Esophagus squamous epithelium (tissue), 5 donors: ENCODE measurements at places on chromosomes 2 and 18.

- peak overlapping the region; percentile 46 for H3K27ac ChIP-seq
- H3K36me3 ChIP-seq, result no peaks in the 10 kb centered on the region
- peak overlapping the region; percentile 56 for H3K4me3 ChIP-seq
- no peak for DNase-seq
Observed at GRCh38 chr2:219417374-219417773, 803 bp upstream of the DES start.

DNA sequence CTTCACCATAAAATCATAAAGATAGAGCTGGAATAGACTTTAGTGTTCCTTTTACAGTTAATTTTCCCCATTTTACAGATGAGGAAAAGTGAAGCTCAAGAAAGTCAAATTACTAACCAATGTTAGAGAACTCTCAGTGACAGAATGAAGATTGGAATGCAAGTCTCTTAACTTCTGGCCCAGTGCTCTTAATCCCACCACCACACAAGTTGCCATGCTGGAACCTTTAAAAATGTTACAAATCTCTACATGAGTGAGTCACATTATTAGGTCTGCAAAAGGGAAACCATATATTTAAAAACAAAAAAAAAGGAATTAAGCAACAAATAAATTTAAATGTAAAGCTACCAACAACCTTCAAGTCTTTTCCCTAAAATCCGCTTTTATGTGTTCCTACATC, 3.5 kb downstream of the NCKAP1 start:
- H3K36me3 ChIP-seq, result no peaks in the 10 kb centered on the region
- no peak overlapping the region for H3K4me3 ChIP-seq
- H3K27ac ChIP-seq, result no peak overlapping the region

DNA sequence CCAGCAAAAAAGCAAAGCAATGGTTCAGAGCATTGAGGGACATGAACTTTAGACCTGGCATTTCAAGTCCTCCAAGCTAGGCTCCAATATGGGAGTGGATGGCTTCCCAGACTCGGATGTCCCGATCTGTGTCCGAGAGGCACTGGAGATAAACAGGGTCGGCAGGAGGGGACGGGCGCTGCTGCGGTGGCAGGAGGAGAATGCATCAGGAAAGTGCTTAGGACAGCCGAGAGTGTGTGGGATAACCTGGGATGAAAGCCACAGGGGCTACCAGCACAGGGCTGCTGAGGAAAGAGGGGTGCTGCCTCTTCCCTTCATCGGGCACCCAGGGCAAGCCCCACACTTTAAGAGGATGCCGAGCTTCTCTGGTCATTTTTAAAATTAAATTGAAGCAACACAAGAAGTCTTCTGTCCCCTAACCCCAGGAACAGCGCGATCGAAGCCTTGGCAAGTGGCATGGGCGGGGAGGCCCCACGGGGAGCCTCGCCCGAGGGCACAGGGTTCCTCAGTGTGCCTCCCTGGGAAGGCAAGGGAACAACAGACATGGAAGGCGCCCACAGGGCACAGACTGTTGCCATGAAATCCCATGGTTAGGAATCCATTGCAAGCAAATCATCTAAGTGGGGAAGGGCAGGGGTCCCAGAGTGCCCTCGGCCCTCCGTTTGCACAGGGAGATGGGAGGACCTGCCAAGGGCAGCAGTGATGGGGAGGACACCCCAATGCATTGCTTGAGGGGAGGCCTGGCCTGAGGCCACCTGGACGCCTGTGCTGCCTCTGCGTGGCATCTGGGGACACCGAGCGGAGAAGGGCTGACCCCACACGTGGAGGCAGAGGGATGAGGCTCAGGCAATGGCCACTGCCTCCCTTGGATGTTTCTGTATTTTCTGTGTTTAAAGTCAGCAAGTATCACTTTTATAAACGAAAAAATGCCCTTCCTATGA, 78.5 kb upstream of the GPC1 start:
- H3K27ac ChIP-seq, result no peak overlapping the region
- no peak overlapping the region for H3K4me3 ChIP-seq
- DNase-seq, result no peak
- no peaks in the 10 kb centered on the region for H3K4me1 ChIP-seq
- peaks cover 13% of the 10 kb centered on the region for H3K27me3 ChIP-seq

GRCh38 chr2:122191331-122191730, 435.9 kb downstream of the TSN start:
- H3K4me3 ChIP-seq, result no peak overlapping the region
- H3K36me3 ChIP-seq, result no peaks in the 10 kb centered on the region
- H3K27ac ChIP-seq, result no peak overlapping the region

GRCh38 chr2:28142386-28142785, 250.3 kb upstream of the FOSL2 start:
- H3K27ac ChIP-seq, result peak overlapping the region; percentile 30
- no peak for DNase-seq
- H3K4me3 ChIP-seq, result no peak overlapping the region
- H3K4me1 ChIP-seq, result peaks cover 14% of the 10 kb centered on the region
- no peaks in the 10 kb centered on the region for H3K27me3 ChIP-seq
- no peaks in the 10 kb centered on the region for H3K36me3 ChIP-seq

DNA sequence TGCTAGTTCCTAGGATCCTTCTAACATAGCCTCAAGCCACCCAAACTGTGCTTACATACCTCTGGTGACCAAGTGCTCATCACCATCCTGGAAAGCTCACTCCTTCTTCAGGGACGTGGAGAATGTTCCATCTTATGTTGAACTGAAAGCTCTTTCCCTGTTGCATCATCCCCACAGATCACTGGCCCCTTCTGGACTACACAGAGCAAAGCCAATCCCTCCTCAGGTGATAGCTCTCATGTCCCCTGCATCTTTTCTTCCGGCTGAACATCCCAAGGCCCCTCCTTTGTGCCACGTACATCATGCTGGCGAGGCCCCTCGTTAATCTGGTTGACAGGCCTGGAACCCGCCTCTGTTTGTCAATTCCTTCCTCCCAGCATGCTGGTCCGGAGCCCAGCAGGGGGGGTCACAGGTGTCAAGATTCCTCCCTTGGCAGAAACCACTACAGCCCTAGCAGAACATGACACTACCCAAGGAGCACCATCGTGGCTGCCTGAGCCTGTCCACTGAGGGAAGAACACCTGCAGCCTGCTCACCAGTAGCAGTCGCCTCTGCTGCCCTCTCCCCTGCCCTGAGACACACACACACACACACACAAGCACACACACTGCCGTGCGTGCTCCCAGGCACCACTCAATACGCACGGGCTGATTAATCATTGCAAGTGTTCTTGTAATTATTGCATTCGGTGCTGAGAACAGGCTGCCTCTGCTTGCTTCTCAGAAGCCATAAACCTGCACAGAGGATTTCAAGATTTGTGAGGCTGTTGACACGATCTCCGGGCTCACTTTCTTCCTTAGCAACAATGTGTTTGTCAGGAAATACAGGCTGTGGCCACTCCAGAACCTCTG, 6.3 kb upstream of the KCNK3 start:
- no peak overlapping the region for H3K27ac ChIP-seq
- DNase-seq, result no peak
- no peak overlapping the region for H3K4me3 ChIP-seq
- H3K27me3 ChIP-seq, result no peaks in the 10 kb centered on the region

GRCh38 chr2:232854082-232854481, 16.0 kb upstream of the SNORC start:
- no peak for DNase-seq
- no peaks in the 10 kb centered on the region for H3K4me1 ChIP-seq
- peaks cover 82% of the 10 kb centered on the region for H3K36me3 ChIP-seq
- no peak overlapping the region for H3K27ac ChIP-seq
- no peak overlapping the region for H3K4me3 ChIP-seq
- H3K27me3 ChIP-seq, result no peaks in the 10 kb centered on the region

DNA sequence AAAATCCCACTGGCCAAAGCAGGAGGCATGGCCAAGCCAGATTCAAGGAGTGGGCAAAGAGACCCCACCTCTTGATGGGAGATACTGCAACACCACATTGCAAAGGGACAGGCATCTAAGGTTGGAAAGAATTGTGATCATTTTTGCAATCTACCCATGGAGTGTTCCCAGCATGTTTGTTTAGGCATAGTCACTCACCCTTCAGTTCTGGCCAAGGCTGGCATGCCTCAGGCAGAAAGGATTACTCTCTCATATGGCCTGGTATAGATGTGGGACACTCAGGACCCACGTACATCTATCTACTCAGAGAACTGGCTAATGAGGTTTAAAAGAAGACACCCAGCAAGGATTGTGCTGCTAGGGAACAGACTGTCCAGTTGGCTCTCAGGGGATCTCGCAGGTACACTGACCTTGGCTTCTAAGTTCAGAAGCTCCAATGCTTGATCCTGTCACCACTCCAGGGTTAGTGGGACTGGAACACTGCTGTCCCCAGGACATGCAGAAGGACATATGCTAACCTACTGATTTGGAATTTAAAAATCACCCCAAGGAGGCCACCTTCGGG, 183.7 kb downstream of the KLHL29 start:
- H3K4me1 ChIP-seq, result peaks cover 62% of the 10 kb centered on the region
- no peaks in the 10 kb centered on the region for H3K27me3 ChIP-seq
- no peak for DNase-seq
- no peak overlapping the region for H3K4me3 ChIP-seq
- peak overlapping the region; percentile 86 for H3K27ac ChIP-seq

DNA sequence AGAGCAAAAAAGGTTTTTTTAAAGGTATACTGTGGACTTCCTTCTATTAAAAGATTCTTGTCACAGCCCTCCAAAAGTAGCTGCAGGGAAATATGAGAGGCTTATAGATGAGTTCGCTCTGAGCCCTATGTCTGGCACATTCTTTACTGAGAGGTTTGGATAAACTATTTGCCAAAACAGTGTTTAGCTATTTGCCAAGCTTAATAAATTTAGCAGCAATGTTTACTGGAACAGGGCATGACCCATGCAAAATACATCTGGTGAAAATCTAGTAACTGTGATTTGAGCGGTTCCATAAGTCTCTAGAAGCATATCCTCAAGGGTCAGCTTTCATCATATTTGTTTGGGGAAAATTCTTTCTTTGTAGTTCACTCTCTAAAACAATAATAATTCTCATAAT, 1696.7 kb upstream of the PIK3C3 start:
- no peak overlapping the region for H3K27ac ChIP-seq
- no peak overlapping the region for H3K4me3 ChIP-seq
- no peak for DNase-seq
- H3K4me1 ChIP-seq, result no peaks in the 10 kb centered on the region

GRCh38 chr2:19109518-19109917, 248.9 kb downstream of the OSR1 start:
- DNase-seq, result no peak
- no peak overlapping the region for H3K4me3 ChIP-seq
- no peak overlapping the region for H3K27ac ChIP-seq
- H3K36me3 ChIP-seq, result no peaks in the 10 kb centered on the region
- no peaks in the 10 kb centered on the region for H3K27me3 ChIP-seq

DNA sequence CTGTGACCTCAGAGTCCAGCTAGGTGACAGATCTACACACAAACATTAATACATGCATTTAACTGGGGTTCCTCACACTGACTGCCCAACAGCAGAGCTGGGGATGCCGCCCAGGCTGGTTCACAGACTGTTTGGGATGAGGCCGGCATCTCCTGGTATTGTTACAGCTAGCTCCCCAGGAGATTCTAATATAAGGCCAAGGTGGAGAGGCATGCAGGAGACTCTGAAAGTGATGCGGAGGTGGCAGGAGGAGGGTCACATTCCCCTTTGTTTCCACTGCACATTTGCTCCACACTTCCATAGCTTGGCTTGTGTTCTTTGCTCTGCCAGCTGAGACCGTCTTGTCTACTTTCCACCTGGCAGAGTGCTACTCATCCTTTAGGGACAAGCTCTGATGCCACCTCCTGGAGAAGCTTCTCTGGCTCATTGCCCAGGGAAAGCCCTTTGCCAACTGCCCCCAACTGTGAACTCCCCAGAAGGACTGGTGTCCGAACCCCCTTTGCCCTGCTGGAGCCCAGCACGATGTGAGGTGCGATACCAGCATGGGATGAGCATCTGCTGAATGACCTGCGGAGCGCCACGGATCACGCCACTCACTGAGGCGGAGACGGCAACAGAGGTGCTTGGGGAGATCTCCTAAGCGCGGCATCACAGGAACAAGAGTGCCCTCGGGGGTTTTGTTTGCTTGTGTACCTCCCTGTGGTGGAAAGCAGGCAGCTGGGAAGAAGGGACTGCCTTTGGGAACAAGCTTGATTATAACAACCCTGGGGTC, 88.8 kb downstream of the UXS1 start:
- DNase-seq, result no peak
- H3K36me3 ChIP-seq, result no peaks in the 10 kb centered on the region
- H3K4me1 ChIP-seq, result no peaks in the 10 kb centered on the region
- no peak overlapping the region for H3K27ac ChIP-seq
- H3K27me3 ChIP-seq, result no peaks in the 10 kb centered on the region

DNA sequence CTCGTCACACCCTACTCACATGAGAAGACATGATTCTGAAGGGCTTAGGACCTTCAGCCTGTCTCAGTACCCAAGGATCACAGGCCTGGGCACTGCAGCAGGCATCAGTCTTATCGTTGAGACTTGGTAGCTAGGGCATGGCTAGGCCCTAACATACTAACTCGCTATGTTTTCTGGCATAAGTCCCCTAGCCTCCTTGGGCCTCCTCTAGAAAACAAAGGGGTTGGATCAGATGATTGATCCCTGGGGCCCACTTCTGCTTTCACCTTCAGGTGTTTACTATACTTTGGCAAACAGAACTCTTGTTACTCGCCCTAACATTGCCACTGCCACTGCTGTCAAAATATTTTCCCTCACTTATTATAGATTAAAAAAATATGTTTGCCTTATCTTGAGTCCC, 44.2 kb downstream of the VSNL1 start:
- peaks cover 92% of the 10 kb centered on the region for H3K4me1 ChIP-seq
- no peaks in the 10 kb centered on the region for H3K27me3 ChIP-seq
- no peaks in the 10 kb centered on the region for H3K36me3 ChIP-seq
- H3K4me3 ChIP-seq, result no peak overlapping the region
- no peak for DNase-seq
- H3K27ac ChIP-seq, result peak overlapping the region; percentile 11

DNA sequence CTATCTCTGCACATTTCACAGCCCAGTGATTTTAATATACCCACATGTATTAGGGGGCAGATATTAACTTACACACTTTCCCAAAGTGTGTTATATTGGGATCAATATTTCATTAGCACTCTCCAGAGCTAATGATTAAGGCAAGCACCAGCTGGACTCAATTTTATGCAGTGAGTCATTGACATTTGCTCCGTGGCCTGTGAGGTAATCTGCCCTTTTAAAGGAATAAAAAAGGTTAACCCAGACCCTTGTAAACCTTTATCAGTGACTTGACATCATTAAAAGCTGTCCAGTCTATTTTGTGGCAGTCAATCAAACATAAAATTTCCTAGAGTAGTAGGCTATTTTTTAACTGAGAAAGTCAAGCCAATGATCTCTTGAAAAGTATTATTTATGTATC, 1870.4 kb upstream of the CELF4 start:
- H3K4me3 ChIP-seq, result no peak overlapping the region
- H3K36me3 ChIP-seq, result no peaks in the 10 kb centered on the region
- no peaks in the 10 kb centered on the region for H3K4me1 ChIP-seq
- no peak overlapping the region for H3K27ac ChIP-seq
- H3K27me3 ChIP-seq, result no peaks in the 10 kb centered on the region
- DNase-seq, result no peak

DNA sequence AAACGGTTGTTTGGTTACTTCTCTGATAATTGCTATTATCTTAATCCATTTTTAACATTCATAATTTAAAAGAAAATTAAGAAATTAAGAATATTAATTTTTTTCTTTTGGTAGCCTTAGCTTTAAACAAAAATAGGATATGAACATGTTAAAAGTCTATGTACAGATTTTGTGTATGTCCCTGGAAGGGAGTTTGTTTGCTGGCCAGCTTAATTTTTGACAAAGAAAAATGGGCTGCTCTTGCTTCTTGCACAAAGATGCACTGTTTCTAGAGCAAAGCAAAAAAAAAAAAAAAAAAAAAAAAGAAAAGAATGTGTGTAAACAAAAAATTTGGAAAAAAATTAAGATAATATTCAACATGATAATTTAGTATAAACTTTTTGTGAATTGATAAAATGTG, 1.3 kb downstream of the RFTN2 start:
- DNase-seq, result no peak
- H3K27ac ChIP-seq, result no peak overlapping the region
- no peaks in the 10 kb centered on the region for H3K27me3 ChIP-seq
- H3K4me1 ChIP-seq, result no peaks in the 10 kb centered on the region
- H3K36me3 ChIP-seq, result no peaks in the 10 kb centered on the region
- no peak overlapping the region for H3K4me3 ChIP-seq
